NCI-H446 treated with DMSO at 0.1 percent for 48 hours (cell line): ENCODE measurements at places on chromosomes 5 and 9.

DNA sequence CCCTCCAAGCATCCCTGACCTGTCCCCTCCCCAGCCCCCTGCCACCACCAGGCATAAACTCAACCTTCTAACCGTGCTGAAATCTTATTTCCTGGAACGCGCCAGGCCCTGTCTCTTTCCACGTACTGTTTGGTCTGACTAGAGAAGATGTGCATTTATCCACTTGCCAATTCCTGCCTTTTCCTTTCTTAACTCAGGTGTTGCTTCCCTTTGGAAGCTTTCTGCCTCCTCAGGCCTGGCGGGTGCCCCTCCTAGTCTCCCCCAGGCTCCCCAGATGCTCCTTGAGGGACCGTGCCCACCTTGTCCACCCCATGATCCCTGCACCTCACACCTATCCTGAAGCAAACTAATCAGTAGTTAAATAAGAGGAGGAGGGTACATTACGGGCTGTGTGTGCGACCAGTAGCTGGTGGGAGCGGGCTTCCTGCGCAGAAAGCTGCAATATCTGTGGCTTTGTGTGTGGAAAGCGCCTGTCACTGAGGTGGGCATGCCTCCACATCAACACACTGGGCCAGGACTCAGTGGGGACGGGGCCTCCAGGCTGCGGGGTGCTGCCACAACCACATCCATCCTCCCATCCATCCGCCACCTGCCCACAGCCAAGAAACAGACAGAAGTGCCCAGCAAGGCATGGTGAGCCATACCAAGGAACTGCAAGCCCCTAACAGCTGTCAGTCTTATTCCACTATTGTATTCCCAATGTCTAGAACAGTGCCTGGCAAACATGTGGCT lies 73.5 kb downstream of the COL23A1 start:
- DNase-seq = no peak

DNA sequence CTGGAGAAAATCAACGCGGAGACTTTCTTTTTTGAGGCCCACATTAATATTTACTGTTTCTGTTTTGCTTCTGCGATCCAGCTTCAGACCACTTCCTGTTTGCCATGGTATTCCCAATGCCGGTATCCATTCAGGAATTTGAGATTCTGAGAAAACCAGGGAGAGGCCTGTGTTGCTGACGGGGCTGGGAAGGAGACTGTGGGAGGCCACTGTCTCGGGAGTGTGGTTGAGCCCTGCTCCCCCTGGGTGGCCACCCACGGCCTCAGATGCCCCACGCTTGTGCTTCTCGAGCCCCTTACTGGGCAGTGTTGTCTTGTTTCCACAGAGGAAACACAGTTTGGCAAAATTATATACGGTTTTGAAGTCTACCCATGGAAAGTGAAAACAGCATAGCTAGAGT lies 403.6 kb upstream of the IRX2 start:
- no peak for DNase-seq

DNA sequence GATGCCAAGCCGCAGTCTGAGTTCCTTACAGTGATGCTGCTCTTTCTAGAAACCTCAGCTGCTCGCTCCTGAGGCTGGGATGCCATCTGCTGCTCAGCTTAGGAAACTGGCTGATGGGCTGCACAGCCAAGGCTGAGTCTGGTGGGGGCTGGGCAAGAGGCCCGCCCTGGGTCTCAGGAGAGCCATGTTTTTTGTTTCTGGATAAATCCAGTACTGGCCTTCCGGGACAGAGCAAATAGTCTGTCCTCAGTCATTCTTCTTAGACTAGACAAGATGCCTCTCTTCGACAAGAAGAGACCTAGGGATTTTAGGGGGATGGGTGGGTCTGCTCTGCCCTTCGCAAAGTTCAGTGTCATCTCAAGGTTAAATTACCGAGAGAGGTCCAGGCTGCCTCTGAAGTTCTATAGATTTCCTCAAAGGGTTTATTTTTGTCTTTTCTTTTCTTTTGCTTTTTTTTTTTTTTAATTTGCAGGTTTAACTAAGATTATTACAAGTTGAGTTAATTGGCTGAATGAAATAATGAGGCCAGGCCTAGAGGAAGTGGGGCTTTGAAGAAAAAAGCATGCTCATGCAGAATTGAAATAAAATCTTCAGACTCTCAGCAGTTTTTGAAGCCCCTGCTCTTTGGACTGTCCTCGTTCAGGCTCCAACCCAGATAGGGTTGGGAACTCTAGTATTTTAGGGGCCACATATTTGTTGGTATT lies 30.6 kb upstream of the MATR3 start:
- DNase-seq = peak; percentile 87

DNA sequence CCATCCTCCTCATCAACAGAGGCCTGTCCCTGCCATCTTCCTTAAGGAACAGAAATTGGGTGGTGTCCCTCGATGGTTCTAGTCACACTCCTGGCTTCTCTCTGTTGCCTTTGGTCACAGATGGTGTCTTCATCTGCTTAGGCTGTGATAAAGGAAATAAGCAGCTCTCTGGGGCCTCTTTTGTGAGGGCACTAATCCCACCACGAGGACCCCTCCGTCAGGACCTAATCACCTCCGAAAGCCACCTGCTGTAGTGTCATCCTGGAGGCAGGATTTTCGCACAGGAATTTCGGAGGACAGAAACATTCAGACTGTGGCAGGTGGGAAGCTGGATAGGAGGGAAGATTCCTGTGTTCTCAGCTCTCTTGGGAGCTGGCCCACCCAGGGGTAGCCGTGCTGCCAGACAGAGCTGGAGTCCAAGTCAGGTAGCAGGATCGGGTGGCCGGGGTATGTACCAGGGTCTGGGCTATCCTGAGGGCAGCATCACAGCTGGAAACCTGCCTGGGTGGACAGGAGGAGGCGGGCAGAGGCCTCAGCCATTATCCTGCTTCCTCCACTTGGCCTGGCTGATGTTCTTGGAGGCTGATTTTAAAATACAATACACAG lies 59.5 kb downstream of the ANKRD33B start:
- DNase-seq = no peak

GRCh38 chr5:9562141-9562540 lies 16.3 kb upstream of the SEMA5A start:
- no peak for DNase-seq

- DNase-seq = no peak
Measured at GRCh38 chr9:110710420-110710819, 41.8 kb downstream of the MUSK start.

DNA sequence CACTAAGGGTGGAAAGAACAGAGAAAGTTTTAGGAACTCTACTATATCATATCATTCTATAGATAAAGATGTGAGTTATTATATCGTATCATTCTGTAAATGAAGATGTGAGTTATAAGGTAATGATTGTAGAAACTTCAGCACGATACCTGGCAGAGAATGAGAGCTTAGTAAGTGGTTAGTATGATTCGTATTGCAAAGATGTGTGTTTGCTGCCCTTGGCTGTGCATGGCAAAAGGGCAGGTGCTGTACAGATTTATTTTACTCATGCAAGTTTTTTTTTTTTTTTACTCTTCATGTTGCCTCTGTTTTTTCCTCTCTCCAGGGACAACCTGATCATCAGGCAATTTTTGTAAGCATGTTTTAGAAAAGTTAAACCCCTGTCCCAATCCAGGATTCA lies 83.3 kb downstream of the EGFLAM start:
- no peak for DNase-seq

DNA sequence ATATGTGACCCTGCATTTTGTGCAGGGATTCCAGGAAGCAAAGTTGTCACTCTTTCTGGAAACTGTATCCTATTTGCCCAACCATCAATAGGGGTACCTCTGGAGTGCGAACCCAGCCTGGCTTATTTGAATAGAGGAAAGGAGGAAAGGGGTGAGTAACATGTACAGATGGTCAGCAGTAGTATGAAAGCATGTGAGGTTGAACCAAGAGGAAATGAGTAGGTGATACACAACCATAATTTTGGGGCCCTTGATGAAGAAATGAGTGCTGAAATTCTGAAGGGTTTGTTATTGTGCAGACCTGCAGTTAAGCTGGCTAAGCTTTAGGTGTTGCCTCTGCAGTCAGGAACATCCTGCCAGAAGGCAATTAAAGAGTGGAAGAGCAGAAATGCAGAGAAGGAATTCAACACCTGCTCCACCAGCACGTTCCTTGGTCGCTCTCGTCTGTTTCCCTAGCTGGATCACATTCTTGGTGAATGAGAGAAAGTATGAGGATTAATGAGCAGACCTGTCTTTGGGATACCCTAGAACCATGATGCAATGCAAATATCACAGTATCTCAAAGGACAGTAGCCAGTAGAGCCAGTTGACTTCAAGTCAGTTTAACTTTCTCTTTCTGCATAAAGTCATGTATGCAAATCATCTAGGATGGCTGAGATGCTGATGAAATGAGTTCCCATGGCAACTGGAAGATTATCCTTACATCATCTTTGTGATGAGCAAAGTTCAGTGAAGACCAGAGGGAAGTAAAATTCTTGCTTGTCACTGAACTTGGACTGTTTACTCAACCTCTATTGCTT lies 13.2 kb upstream of the IL12B start:
- DNase-seq = no peak

GRCh38 chr5:79493596-79494345 lies 20.2 kb downstream of the HOMER1 start:
- no peak for DNase-seq

GRCh38 chr5:158013939-158014338 lies 155.0 kb upstream of the CLINT1 start:
- no peak for DNase-seq

DNA sequence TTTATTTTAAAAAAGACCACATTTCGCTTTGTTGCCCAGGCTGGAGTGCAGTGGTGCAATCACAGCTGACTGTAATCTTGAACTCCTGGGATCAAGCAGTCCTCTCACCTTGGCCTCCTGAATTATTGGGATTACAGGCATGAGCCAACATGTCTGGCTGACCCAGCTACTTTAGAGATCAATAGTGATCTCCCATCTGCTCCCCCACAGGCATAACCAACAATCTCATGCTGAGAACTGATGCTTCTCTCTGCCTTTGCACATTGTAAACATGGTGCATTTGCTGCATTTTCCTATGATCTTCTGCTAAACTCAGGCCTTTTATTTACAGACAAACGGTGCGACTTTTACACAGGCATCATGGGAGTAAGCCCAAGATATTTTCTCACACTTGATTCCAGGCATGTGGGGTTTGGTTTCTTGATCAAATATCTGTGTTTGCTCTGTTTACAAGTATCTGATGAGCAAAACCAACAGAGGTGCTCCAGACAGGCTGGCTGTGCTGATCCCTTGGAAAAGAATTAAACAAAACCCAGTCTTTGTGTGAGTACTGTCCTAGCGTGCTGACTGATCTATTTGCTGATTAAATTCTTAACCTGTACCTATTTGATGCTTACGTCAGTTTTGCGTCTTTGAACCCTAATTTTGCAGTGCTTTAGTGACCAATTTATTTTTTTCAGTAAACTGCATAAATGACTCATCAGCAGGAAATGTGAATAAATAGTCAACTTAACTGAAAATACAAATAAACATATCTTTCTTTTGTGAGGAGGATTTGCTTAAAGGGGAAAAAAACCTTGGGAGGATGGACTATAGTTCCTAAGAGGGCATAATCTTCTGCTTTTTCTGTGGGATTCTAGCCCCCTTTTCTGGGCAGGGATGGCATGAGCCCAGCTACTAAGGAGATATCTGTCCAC lies 191.7 kb upstream of the NR3C1 start:
- DNase-seq = no peak

GRCh38 chr9:122090981-122091380 lies 2.1 kb downstream of the TTLL11 start:
- DNase-seq = no peak

- no peak for DNase-seq
Measured at GRCh38 chr5:6593148-6594016, 39.5 kb downstream of the NSUN2 start.

- DNase-seq = no peak
Measured at GRCh38 chr5:15513431-15513830, 13.5 kb downstream of the FBXL7 start.

DNA sequence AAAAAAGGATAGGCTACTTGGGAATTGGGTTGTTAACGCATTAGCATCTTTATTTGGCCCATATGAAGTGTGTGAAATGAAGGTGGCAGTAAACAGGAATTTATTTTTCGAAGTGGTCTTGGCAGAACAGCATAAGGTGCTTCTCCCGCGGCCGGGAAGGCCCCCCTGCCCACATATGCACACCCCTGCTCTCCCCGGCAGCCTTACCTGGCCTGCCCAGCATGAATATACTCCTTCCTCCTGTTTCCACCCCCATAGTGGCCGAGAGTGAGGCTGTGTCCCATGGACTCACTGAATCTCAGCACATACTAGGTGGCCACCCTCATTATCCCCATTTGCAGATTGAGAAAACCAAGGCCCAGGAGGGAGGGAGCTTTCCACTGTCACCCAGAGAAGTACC lies 54.0 kb upstream of the OLFM1 start:
- no peak for DNase-seq

GRCh38 chr5:67315082-67315989 lies 118.7 kb upstream of the CD180 start:
- DNase-seq = no peak

DNA sequence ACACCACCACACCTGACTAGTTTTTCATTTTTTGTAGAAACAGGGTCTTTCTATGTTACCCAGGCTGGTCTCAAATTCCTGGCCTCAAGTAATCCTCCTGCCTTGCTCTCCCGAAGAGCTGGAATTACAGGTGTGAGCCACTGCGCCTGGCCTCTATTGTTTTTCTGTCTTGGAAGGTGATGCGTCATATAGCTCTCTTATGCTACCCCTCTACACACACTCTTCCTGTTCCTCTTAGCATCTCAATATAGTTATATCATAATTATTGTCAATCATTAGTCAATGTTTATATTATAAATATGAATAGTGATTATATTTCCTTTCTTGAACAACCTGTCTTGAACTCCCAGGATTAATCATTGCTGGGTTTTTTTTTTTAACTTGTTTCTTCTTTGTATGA lies 7.3 kb downstream of the PKD2L2 start:
- no peak for DNase-seq

GRCh38 chr9:89340332-89340731 lies 22.0 kb downstream of the SECISBP2 start:
- no peak for DNase-seq

- no peak for DNase-seq
Measured at GRCh38 chr5:58979090-58979489, 396.2 kb downstream of the RAB3C start.

DNA sequence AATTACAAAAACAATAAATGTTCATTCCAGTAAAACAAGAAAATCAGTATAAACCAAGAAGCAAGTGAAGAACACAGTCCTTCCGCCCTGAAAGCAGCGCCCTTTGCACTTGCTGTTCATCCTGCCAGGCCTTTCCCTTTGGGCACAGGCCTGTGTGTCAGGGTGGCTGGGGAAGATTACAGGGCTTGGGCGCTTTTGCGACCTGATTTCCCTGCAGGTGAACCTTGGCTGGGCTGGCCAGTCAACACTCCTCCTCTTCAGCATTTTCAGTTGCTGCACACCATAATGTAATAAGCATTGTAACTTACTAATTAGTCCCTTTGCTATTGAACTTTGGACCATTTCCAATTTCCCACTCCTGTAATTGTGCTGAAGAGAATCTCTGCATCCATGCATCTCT lies 38.6 kb upstream of the TDRD7 start:
- no peak for DNase-seq
